Large intestine (tissue), 12 donors: ENCODE measurements at places on chromosomes 2 and 18.
A peak's percentile ranks its signal among the peaks of the same experiment; 100 is the strongest.

DNA sequence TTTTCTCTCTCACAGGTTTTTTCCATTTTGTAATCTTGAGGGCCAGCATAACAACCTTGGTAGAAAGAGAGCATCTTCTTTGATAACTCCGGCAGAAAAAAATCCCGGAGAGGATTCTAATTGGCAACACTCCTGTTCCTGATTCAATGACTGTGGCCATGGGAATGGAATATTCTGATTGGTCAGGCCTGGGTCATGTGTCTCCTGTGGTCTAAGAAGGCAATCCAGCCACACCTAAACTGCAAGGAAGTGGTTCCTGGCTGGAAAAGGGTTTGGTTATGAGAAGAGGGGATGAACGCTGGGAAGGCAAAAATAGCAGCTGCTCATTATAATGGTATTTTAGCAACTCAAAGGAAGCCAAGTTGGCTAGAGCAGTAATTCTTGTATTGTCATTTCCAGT lies 24.8 kb upstream of the ZNF638 start:
- no peak for DNase-seq

GRCh38 chr18:12334863-12335262 lies 26.8 kb downstream of the TUBB6 start:
- DNase-seq = no peak

- DNase-seq = no peak
These were observed 24.4 kb downstream of the ZNF521 start for GRCh38 chr18:25327584-25327983.

DNA sequence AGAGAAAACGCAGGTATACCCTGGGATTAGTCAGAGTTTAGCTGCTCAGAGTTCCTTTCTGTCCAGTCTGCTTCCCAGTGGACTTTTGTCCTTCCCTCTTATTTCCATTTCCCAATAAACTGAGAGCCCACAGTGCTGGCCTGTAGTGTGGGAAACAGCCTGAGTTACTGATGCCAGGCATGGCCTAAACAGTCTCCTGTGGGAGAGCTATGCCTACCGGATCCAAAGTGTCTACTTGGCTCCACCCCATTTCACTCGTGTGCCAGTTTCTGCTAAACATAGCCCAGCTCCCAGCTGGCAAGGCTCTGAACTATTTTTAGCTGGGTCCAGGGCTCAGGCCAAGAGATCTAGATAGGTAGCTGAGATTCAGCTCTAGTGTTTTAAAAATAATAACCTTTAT lies 15.6 kb upstream of the PPP1CB start:
- no peak for DNase-seq

GRCh38 chr2:213065583-213066442 lies 85.6 kb downstream of the IKZF2 start:
- peak; percentile 37 for DNase-seq

DNA sequence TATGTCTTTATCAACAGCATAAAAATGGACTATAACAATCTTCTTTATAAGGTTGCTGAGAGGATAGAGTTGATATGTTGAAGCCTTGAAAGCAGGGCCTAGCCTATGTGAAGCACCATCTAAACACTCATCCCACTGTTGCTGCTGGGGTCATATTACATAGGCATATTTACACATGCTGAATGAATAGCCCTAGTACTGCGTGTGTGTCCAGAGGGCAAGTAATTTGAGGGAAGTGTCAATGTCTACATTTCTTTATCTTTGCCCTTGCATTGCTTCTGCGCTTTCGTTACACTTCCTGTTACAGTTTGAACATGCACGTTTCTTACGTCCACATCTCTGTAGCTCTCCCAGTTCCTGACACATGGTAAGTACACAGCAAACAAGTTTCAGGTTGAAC lies 280.3 kb upstream of the ATP5MC3 start:
- peak; percentile 75 for DNase-seq

DNA sequence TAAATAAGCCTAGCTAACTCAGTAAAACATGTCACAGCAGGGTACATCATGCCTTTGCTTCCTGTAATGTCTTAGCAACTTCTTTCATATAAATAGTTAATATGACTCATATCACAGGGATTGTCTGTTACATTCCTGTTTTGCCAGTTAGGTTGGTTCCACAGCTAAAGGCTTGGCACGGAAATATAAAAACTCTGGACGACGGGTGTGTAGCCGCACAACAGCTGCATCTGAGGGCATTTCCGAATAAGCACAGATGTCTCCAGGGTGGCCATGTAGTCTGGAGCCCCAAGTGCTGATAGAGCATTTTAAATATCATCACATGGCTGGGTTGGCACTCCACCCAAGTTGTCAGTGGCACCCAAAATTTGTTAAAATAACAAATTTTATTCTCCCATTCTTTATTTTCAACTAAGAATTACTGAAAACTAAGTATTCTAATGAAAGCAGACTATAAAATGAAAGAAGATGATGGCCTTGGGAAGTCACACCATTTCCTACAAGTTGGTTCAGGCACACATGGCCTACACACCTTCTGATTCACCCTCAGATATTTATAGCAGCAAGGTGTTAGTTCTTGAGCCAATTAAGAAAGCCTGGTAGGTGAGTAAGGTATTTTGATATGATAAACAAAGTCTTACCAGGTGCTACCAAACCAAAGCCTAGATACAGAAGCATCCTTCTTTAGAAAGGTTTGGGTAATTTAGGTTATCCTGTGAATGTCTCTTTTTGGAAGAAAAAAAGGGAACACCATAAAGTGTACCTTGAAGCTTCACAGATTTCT lies 61.8 kb upstream of the STK17B start:
- DNase-seq = no peak

DNA sequence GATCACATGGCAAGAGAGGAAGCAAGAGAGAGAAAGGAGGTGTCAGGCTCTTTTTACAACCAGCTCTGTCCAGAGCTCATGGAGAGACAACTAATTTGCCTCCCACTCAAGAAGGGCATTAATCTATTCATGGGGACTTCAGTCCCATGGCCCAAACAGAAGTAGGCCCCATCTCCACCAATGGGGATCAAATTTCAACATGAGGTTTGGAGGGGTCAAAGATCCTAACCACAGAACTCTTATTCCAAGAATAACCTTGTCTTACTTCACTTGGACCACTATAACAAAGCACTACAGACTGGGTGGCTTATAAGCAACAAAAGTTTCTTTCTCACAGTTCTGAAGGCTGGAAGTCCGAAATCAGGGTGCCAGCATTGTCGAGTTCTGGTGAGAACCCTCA lies 31.8 kb downstream of the GRB14 start:
- DNase-seq = no peak

GRCh38 chr2:226580403-226580802 lies 219.2 kb downstream of the IRS1 start:
- no peak for DNase-seq

- DNase-seq = no peak
These were observed 15.5 kb downstream of the SALL3 start for GRCh38 chr18:78994977-78995582.

DNA sequence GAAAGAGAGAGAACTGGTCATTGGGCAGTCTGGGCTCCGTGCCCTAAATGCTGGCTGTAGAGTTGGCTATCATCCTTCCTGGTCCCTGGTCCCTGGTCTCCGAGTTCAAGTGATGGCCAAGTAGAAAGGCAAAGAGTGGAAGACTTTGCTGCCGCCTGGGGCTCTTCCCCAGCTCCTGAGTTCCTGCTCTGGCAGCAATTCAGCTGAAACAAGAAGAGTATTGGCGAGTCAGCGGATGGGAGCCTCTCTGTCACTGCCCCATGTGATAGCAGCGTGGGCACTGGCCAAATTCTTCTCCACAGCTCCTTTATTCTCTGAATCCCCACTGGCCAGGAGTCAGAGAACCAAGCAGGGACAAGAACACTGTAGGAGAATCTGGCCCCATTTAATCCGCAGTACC lies 351.0 kb upstream of the POU3F3 start:
- DNase-seq = no peak

- DNase-seq = no peak
These were observed 321.9 kb downstream of the CELF4 start for GRCh38 chr18:37243741-37244140.

- peak; percentile 36 for DNase-seq
These were observed 2.1 kb downstream of the POMC start for GRCh38 chr2:25165992-25166875.

GRCh38 chr2:21009662-21010225 lies 34.1 kb downstream of the APOB start:
- DNase-seq = no peak

- DNase-seq = no peak
These were observed 768.2 kb upstream of the ACVR2A start for GRCh38 chr2:147076634-147077033.

- no peak for DNase-seq
These were observed 209.8 kb downstream of the MGAT5 start for GRCh38 chr2:134463699-134464022.

GRCh38 chr2:61900281-61900680 lies 5.2 kb upstream of the COMMD1 start:
- DNase-seq = no peak
